ENCODE measurements at places on chromosomes 4 and X. TPM values are rescaled to one million over a fixed set of nuclear protein-coding genes. Genes with fewer than 3 reads are reported as not detected.

The MAGEB4 gene
- total RNA-seq = not detected

The GPR78 gene
- not detected for total RNA-seq

The ERVMER34-1 gene
- not detected for total RNA-seq

The CDS1 gene
- total RNA-seq = not detected

The HDAC6 gene
- total RNA-seq = 29.2 TPM

The GPRASP3 gene
- 4.4 TPM for total RNA-seq

The SPANXA2 gene
- not detected for total RNA-seq

- peak; percentile 76 for DNase-seq
Observed at GRCh38 chr4:56937262-56937661, 29.6 kb downstream of the REST start.

- DNase-seq = no peak
Observed at GRCh38 chr4:181662383-181662782, 580.8 kb upstream of the TENM3 start.

GRCh38 chr4:56727150-56727549 lies 46.1 kb upstream of the HOPX start:
- no peak for DNase-seq

DNA sequence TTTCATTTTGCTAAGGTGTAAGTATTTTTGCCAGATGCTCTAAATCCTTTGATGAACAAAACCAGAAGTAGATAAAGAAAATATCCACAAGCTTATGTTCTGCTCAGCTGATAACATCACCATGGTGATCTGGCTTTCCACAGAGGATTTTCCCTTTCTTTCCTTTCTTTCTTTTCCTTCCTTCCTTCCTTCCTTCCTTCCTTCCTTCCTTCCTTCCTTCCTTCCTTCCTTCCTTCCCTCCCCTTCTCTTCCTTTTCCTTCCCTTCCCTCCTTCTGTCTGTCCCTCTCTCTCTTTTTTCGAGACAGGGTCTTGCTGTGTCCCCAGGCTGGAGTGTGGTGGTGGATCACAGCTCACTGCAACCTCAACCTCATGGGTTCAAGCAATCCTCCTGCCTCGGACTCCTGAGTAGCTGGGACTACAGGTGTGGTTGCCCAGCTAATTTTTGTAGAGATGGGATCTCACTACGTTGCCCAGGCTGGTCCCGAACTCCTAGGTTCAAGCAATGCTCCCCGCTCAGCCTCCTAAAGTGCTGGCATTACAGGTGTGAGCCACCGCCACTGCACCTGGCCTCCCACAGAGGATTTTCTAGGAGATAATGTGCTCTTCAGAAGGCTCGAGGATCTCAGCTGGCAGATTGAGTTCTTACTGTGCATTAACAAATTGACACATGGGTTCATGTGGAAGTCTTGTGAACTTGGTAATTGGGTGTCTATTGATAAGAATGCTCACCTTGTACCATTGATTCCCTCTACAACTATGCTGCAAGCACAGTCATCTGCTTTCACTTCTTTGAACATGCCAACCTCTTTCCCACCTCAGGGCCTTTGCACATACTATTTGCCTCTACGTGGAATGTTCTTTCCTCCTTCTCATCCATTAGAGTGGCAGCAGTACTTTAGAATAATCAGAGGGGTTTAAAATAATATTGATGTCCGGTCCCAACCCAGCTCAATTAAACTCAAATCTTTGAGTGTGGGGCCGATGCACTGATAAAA lies 1.4 kb upstream of the RHOH start:
- DNase-seq = no peak

DNA sequence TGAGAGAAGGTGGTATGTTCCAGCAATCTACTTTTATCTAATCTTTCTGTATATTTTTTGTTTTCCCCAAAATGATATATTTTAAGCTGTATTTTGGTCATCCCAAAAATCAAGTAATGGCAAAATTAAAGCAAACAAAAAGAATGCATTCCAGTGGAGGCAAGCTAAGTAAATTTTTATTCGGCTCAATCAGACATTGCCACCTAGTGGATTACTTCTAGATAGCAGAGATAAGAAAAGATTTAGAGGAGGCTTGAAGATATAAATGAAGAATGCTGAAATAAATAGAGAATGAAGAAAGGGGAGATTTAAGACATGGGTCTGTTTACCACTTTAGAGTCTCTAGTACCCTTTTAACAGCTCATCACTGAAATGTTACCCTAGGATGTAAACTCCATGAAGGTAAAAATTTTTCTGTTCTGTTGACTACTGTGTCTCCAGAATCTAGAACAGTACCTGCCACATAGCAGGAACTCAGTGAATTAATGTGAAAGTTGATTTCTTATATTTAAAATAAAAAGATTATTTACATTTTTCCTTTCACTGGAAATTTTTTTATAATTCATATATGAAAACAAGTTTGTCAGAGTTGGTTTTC lies 110.9 kb upstream of the ANK2 start:
- peak; percentile 38 for DNase-seq

DNA sequence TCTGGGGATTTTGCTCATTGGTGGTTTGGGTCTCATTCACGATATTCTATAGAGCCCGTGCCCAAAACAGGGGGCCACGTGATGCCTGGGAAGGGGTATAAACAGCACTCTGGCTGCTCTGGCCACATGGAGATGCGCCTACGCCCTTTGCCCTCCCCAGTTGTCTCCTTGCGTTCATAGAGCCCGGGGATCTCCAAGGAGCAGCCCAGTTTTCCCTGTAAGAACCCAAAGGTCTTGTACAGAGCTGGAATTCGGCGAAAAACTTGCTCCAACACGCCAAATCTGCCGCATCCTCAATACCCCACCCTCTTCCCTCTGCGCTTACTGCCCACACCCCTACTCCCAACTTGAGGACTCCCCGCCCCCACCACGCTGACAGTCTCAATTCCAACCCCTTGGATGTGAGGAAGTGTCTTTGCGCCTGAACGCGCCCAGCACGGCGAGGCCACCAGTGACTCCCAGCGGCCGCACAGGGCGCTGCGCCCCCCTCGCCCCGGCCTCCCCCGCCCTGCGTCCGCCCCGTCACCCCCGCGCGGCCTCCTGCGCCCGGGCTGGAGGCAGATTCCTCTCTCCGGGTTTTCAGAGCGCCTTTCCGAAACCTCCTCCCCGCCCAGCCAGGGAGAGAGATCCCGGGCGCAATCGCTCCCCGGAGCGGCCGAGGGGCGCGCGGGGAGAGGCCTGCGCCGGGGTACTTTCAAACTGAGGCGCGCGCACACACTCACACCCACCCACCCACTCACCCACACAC lies at the start of gene NHS:
Gene NHS, plus strand, starts transcription at position 582 of the 748 bp plus-strand sequence. CDS start 558 bp downstream, outside the sequence.
- DNase-seq = no peak

DNA sequence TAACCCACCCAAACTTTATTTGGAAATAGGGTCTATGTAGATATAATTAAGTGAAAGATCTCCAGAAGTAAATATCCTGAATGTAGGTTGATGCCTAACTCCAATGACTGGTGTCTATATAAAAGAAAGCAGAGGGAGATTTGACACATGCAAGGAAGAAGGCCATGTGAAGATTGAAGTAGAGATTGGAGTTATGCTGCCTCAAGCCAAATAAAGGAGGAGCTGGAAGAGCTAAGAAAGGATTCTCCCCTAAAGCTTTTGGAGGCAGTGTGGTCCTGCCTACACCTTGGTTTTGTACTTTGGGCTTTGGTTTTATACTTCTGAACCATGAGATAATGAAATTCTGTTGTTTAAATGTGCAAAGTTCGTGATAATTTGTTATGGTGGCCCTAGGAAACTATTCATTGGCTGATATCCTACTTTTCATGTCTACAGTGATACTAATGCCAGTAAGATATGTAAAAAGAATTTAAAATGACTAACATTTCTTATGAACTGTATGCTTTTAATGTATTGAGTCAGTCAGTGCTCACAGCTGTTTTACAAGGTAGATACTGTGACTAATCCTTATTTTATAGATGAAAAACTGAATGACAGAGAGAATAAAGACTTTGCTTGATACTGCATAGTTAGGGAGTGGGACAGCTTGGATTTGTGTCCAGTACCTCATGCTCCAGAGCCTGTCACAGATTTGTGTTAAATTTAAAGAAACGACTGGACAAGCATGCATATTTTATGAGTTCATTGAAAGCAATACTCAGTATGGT lies 5.9 kb upstream of the RAB40AL start:
- DNase-seq = no peak

- DNase-seq = no peak
Observed at GRCh38 chr4:26171941-26172340, 148.9 kb upstream of the RBPJ start.

GRCh38 chr4:100828986-100829685 lies 311.3 kb upstream of the EMCN start:
- DNase-seq = no peak

DNA sequence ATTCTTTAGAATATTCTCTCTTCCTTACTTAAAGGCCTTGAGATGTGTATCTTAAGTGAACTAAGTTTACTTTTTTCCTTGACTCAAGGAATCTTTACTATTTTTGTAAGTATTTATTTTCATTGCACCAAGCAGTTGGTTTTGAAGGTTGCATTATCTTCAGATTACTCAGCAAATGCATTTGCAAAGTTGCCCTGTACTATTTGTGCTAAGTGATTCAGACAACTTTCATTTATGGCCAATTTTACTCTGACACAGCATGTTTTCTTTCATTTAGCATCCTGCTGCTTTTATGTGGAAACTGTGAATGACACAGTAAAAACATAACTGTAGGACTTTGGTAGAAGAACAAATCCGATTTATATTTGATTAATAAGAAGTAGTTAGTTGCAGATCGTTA lies 191.0 kb downstream of the CCSER1 start:
- DNase-seq = peak; percentile 56

DNA sequence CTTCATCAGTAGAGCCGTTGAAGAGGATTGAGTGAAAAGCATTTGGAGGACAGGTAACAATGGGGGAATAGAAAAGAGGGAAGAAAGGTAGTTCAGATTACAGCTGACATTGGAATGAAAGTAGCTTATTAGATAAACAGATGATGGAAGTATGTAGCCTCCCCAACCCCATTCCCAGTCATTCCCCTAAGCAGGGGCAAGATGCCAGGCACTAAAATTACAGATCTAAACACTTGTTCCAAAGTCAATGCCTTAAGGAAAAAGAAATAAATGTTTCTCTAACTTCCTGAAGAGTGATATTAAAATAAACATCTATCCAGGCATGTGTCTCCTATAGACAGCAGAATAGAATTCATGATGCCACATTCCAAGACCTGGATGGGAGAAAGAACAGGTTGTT lies 350.8 kb downstream of the PDGFC start:
- no peak for DNase-seq

DNA sequence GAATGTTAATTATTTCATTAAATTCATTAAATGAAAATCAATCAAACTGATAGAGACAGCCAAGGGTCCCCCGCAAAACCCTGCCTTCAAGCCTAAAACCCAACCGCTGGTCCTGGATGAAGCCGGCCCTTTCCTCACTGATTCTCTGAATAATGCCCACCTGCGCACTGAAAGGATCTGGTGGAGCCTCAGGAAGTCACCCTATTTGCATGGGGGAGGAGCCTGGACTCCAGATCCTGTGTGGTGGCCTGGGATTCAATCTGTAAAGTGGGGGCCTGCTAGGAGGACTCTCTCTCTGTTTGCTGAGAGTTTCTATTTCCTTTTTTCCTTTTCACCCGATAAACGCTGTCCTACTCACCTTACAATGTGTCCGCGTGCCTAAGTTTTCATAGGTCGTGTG lies 97.9 kb upstream of the ADAMTS3 start:
- no peak for DNase-seq

- DNase-seq = no peak
Observed at GRCh38 chr4:66558651-66559050, 888.4 kb upstream of the EPHA5 start.

DNA sequence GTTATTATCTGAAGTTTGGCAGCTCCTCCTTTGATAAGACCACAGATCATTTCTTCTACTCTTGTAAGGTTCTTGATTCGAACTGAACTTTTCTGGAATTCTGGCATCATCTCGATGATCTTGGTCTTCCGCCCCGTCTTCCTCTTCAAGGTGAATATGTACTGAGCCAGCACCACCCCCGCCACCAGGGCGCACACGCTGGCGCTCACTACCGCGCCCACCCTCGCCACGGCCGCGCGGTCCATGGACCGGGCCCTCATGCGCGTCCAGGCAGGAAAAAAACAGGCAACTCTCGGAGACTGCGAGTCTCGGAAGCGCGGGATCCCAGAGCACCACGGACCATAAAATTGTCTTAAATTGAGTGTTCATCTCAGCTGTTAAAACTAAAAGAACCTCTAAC lies 458.4 kb upstream of the NDST3 start:
- DNase-seq = no peak

GRCh38 chrX:106220177-106220576 lies 52.1 kb downstream of the PWWP3B start:
- no peak for DNase-seq

DNA sequence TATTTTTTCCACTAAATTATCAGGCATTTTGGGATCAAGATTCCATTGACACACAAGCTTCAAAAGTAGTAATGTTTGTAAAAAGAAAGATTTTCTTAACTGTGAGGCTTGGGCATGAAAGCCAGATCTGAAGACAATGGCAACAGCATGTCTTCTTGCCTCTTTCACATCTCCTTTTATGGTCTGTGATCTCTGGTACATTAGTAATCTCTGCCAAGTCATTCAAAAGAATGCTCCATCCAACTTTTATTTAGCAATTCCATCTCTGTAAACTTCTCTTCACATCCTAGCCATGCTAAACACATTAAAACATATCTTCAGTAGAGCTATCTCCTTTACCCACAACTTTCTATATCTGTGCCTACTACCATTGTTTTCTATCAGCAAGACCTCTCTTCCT lies 465.4 kb downstream of the FAT4 start:
- DNase-seq = no peak

DNA sequence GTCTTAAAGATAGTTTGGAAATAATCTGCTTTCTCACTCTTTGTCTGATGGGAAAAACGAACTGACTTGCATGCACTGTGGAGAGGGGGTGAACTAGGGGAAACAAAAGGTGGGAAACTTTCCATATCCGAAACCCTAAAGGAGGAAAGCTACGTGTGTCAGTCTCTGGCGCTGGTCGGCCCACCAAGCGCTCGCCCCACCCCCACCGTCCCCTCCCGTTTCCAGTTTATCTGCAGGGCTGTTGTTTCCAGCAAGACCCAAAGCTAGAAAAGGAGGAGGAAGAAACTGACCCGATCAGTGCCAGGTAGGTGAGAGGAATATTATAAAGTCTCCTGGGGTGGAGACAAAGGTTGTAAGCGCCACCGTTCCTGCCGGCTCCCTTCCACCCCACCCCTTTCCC lies 552 bp downstream of the TCEAL9 start:
- DNase-seq = peak; percentile 26

DNA sequence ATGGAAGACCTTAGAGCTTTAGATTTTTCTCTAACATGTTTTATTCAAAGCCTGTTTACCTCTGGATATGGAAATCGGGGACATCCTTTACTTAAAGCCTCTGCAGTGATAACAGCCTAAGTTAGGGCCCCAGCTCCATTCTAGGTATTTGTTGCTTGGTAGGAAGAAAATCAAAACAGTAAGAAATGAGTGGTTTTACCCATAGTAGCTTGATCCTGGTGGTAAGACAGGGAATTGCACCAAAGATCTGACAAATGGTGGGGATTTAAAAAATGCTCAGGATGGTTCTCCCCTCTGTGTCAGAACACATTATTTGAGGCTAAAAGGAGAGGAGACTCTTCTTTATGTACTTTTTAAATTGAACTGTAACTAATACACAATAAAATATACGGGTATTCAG lies 52.4 kb downstream of the AFF2 start:
- DNase-seq = no peak

All from lung microvascular endothelial cell (primary cell).